ENCODE measurements at places on chromosomes 12 and 14.

- no peak for DNase-seq
These were observed 24.6 kb upstream of the KLRD1 start for GRCh38 chr12:10283027-10283426.

DNA sequence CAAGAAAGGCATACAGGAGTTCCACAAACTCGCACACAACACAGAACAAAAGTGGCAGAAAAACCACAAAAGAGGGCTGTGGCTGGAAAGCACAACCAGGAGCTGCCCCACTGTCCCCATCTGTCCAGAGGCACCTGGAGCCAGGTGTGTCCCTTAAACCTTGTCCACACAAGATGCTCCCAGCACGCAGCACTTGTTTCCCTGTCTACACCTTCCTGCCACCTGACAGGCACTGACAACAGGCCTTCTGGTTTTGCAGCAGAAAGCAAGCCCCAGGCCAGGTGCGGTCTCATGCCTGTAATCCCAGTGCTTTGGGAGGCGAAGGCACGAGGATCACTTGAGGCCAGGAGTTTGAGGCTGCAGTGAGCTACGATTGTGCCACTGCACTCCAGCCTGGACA lies 3.6 kb downstream of the BTBD6 start:
- DNase-seq: no peak

DNA sequence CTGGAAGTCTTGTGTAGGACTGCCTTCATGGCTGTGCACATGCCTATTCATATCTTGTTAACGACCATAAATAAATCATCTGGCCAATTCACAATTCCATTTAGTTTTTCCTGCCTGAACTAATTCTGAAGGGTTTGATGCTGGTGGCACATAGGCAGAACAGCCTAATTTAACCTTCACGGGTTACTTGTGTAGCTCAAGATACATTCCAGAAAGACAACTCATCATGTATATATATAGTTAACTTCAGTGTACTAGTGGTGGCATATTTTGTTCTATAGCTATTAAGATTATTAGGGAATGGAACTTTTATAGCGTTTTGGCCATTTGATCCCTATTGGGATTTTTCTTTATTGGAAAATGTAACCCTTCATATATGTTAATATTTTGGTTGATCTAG lies 31.4 kb downstream of the CFAP54 start:
- DNase-seq: no peak

- DNase-seq: no peak
These were observed 12.6 kb upstream of the SERPINA3 start for GRCh38 chr14:94599656-94600004.

DNA sequence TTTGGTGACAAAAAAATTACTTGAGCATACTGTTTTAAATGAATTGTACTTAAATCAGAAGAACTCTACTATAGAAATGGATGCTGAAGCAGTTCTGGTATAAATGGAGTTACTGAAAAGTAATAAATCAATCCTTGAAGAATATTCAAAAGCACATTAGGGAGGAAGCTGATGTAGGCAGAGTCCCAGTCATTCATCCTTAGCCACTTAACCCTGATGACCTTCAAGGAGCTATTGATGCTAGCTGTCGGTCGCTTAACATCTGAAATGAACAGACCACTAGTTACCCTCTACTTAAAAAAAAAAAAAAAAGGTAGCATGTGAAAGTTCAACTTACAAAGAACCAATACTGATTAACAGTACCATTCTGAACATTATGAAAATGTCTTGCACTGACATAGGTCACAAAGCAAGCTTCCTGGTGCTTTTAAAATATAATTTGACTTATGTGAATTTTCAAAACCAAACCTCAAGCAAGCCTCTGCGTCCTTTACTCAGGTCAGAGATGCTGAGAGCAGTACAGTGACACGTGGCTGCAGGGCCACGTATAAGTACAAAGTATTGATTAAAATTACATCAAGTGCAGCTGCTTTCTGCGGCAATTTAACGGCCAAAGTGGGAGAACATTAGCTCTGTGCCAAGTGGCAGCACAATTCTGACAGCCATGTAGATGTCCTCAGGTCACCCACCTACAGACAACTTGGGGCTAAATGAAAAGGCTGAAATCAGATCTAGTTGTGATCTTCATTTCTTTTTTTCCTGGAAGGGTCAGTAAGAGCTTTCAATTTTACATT lies 18.1 kb downstream of the PPM1H start:
- DNase-seq: no peak

DNA sequence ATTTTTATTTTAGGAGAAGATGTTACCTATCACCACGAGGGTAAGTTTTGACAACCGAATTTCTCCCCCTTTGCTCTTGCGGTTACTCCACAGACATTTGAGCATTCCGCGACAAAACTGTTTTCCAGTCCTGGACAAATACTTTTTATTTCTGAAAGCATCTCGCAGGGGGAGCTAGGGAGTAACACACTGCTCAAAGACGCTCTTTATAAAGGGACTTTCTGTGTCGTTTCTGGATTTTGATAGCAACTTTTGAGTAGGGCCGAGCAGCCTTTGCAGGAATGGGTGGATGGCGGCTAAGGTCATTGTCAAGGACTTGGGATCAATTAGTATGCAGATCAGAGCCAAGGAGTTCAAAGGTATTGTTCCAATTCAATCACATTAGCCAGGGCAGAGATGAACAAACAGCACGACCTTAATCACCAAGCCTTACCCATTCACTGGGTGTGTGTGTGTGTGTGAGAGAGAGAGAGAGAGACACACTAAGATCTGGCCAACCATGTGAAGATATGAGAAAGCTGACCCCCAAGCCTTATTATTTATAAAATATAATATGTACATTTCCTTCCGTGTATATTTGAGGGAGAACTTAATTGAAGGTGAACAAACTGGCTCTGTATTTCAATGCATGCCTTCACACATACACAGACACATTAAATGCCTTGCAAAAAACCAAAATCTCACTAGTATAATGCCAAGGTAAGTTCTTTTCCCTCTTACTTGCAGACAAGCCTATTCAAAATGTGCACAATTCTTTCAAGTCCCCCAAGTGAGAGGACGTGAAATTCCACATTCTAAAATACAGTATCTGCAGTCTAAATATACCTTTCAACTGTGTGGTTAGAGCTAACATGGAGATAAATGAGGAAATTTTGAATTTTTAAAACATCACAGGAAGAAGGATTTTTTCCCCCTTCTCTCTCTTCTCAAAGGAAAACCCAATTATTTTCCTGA lies 613.8 kb downstream of the VRK1 start:
- DNase-seq: no peak

- peak; percentile 90 for DNase-seq
These were observed at the start of gene PPP1R12A for GRCh38 chr12:79935021-79935623. PPP1R12A (minus strand) TSS chr12:79935097; CDS start chr12:79934931, 166 bp downstream.

GRCh38 chr12:90045559-90045958 lies 336.9 kb upstream of the ATP2B1 start:
- DNase-seq: no peak

- no peak for DNase-seq
These were observed 80.8 kb upstream of the ACTN1 start for GRCh38 chr14:69059658-69060623.

GRCh38 chr14:54839701-54840119 lies 62.9 kb downstream of the GCH1 start:
- DNase-seq: no peak

GRCh38 chr12:27207615-27208413 lies 36.3 kb upstream of the STK38L start:
- DNase-seq: peak; percentile 23

GRCh38 chr12:72453550-72453949 lies 181.4 kb downstream of the TRHDE start:
- DNase-seq: no peak

DNA sequence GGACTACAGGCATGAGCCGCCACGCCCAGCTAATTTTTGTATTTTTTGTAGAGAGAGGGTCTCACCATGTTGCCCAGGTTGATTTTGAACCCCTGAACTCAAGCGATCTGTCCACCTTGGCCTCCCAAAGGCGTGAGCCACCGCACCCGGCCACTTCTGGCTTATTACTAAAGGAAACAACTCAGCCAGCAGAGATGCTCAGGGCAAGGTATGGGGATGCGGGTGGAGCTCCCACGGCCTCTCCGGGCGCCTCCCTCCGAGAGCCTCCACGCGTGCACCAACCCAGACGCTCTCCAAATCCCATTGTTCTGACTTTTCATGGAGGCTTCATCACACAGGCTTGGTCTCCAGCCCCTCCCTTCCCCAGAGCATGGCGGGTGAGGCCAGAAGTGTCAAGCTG lies 6.1 kb upstream of the GPR132 start:
- DNase-seq: no peak

DNA sequence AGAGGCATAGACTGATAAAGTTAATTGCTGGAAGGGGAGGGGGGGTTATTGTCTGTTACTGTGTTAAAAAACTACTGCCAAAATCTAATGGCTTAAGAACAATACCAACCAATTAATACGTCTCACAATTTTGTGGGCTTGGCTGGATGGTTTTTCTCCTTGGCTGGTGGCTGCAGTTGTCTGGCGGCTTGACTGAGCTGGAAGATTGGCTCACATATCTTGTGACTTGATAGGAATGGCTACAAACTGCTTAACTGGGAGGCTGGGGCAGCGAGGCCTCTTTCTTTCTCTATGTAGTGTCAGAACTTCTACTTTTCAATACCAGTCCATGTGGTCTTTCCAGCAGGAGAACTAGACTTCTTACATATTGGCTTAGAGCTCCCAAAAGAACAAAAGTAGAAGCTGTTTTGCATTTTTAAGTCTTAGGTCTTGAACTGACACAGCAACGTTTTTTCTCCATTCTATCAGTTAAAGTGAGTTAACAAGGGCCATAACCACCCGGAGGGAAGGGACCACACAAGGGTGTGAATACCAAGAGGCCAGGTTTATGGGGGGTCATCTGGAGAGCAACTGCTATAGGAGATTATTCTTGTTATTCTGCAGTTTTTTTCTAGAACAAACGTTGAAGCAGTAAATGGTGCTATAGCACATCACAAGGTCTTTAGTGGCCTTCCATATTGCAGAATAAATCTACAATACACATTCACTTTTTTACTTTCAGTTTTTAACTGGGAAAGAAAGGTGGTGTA lies 46.9 kb downstream of the ZDHHC17 start:
- DNase-seq: no peak

DNA sequence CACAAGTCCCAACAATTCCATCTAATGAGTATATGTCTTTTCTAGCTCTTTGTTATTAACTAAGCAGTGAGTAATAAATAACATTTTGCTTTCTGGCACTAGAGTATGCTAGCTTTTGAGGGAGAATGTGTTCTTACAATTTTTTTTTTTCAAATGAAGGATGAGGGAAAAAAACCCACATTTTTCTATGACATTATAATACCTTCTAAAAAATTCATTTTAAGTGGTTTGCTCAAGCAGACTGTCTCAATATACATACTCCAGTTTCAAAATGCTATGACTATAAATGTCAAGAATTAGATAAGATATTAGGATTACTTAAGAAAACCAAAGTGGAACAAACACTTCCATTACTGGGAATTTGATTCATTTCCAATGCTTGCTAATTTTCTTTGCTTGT lies 394.6 kb downstream of the C12orf75 start:
- DNase-seq: no peak

DNA sequence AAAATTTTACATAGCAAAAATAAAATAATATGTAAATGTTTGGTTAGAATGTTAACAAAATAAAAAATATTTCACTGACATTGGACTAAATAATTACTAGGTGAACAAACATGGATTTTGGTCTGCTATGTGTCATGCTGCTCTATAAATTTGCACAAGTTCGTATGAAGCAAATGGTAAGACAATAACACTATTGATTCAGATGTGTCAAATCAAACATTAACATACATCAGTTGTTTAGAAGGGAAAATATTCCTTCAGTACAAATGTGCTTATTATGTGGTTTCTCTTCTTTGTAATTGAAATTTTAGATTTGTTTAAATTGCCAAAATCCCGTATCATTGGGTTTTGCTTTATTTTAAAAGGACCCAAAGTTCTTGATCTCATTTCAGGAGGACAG lies 46.9 kb downstream of the PAWR start:
- DNase-seq: no peak

GRCh38 chr14:101557811-101558738 lies 3.2 kb upstream of the DIO3 start:
- DNase-seq: no peak

GRCh38 chr12:32107359-32108267 lies 966 bp downstream of the BICD1 start:
- DNase-seq: peak; percentile 16

- DNase-seq: no peak
These were observed 27.7 kb downstream of the ARHGAP5 start for GRCh38 chr14:32104803-32105202.

DNA sequence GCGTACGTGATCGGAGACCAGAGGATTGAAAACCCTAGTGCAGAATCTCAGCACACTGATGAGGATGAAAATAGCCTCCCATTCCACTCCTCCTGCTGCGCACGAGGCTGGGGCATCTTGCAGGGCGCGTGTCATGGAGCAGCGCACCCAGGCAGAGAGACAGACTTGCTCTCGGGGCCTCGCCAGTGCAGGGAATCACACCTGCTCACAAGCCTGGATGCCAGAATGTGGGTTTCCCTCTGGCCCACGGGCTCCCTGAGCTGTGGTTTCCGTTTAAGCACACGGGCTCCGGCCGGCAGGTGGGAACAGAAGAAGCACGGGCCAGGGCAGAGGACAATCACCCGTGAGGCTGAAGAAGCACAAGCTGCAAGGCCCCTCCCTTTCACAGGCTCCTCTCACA lies 2.0 kb downstream of the FGF6 start:
- no peak for DNase-seq

GRCh38 chr12:51163795-51164194 lies 9.1 kb downstream of the TFCP2 start:
- DNase-seq: no peak

- DNase-seq: no peak
These were observed 8.5 kb downstream of the LTBR start for GRCh38 chr12:6392504-6392903.

GRCh38 chr14:94163796-94164195 lies 10.3 kb upstream of the PPP4R4 start:
- no peak for DNase-seq

- no peak for DNase-seq
These were observed 4.2 kb downstream of the RIN3 start for GRCh38 chr14:92517761-92518160.

- DNase-seq: no peak
These were observed 360.4 kb downstream of the PCNX1 start for GRCh38 chr14:71267691-71268090.

- DNase-seq: no peak
These were observed 63.7 kb downstream of the SH2B3 start for GRCh38 chr12:111469401-111469800.
